ENCODE measurements at places on chromosomes 6 and 20.

DNA sequence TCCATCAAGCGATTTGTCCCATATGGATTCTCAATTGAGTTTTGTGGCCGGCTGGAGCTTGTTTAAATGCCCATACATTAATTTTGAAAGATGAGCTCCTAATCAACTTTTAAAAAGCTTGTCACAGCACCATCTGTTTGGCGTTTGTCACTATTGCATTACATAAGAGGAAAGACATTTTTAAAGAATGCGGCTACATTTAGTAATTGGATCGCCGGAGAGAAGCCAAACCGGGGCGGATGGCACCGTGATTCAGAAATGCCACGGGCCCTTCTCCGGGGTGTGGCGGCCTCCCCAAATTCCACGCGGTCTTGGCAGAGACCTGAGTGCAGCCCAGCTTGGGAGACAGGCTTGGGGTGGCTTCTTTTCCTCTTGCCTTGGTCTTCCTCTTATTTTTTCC lies 67.7 kb upstream of the ZNFX1 start:
- peak; percentile 38 for DNase-seq

- DNase-seq, result no peak
Measured at GRCh38 chr6:152277826-152278329, 359.3 kb downstream of the SYNE1 start.

DNA sequence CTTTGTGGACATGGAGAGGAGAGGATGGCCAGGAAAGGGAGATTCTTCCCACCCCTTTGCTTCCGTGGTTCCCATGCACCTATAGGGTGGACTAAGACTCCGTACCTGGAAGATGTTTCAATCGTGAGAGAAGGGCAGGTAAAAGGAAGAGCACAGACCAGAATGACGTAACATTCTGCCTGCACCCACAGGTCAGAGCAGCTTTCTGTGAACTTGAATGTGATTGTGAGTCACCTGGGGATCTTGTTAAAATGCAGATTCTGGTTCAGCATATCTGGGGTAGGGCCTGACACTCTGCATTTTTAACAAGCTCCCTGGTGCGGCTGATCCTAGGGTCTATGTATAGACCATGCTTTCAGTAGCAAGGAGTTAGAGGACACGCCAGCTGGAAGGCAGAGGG lies 164.1 kb upstream of the SGK1 start:
- DNase-seq, result no peak

GRCh38 chr20:43539975-43540672 lies 18.7 kb upstream of the SGK2 start:
- no peak for DNase-seq

GRCh38 chr6:14665827-14666724 lies 548.5 kb downstream of the CD83 start:
- DNase-seq, result no peak

DNA sequence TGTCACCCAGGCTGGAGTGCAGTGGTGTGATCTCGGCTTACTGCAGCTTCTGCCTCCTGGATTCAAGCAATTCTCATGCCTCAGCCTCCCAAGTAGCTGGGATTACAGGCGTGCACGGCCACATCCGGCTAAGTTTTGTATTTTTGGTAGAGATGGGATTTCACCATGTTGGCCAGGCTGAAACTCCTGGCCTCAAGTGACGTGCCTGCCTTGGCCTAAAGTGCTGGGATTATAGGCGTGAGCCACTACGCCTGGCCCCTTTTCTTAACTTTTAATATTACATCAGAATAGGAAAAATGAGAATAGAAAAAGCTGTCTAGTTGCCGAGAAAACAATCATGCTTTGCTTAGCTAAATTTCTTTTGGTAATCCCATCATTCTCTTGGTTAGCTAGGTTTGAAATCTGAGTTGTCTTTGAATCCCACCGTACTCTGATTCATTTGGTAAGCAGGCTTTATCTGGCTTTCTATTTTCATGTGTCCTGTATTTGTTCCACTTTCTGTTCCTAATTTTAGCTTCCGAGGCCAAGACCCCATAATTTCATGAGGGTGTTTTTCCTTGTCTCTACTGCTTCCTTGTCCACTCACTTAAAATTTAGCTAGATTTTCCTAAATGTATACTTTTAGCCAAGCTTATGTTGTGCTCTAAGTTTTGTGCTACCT lies 83.5 kb downstream of the NCOA3 start:
- DNase-seq, result no peak
